Esophagus squamous epithelium (tissue), 5 donors: ENCODE measurements at places on chromosomes 16 and 17. TPM values are rescaled to one million over a fixed set of nuclear protein-coding genes. Genes with fewer than 3 reads are reported as not detected.

CCR7 gene
- not detected for total RNA-seq

ARL17B gene
- total RNA-seq, result 4.4 TPM

DNA sequence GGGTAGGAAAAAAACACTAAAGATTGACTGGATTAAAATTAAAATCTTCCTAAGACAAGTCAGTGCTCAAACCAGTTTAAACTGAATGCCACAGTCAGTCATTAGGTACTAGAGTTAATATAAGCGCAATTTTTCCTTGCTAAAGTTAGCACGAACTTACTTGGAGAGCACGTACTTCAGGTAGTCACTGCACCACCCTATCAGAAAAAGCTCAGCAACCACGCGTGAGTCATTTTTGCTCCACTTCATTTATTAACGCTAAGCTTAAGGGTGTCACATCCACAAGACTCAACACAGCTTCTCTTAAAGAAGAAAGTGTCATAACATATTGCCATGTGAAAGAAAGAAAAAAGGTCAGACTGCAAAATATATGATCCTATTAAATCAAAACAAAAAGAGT is 53.1 kb downstream of the TEX2 start:
- H3K36me3 ChIP-seq, result no peaks in the 10 kb centered on the region
- H3K4me3 ChIP-seq, result no peak overlapping the region
- no peaks in the 10 kb centered on the region for H3K27me3 ChIP-seq
- peaks cover 58% of the 10 kb centered on the region for H3K4me1 ChIP-seq
- peak overlapping the region; percentile 69 for H3K27ac ChIP-seq

ASPHD1 gene
- not detected for total RNA-seq

ADORA2B gene
- 31.3 TPM for total RNA-seq
